Stimulated activated CD8-positive, alpha-beta memory T cell treated with anti-CD3 and anti-CD28 coated beads, Interleukin-12 subunit alpha, Interleukin-12 subunit beta, amount 100 ng/mL, for 4 hours (primary cell): ENCODE measurements at places on chromosomes 1 and 21.

GRCh38 chr1:204868340-204868700 lies 2.3 kb upstream of the NFASC start:
- DNase-seq: no peak

GRCh38 chr1:223556414-223557129 lies 108.9 kb downstream of the CAPN8 start:
- no peak for DNase-seq

- DNase-seq: no peak
Observed at GRCh38 chr1:71026093-71026492, 21.5 kb downstream of the PTGER3 start.

DNA sequence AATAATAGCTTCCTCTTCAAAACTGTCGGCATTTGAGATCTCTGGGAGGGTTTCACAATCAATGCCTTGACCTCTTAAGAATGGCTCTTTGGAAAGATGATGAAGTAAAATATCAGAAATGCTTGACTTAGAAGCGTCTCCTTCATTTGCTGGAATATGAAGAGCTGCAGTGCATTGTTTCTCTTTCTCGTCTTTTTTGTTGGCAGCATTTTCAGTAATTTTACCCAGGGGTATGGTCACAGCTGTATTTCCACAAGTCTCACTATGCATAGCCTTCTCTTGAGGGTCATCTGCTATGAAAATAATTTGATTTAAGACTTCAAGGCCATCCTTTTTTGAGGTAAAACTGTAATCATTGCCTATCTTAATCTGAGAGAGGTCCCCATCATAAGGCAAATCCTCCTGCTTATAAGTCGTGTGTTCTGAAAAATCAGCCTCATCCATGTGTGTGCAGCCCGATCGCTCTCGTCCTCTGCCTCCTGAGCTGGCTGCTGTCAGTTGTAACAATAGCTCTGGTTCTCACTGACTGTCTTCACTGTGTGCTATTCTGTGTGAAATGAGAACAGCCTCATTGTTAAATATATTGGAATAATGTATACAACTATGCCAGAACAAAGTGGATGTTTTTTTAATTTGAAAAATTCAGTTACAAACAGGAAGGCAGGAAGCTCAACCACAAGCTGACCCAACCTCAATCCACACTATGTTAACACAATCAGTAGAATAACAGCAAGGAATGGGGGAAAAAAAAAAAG lies 4.5 kb downstream of the AKNAD1 start:
- no peak for DNase-seq

DNA sequence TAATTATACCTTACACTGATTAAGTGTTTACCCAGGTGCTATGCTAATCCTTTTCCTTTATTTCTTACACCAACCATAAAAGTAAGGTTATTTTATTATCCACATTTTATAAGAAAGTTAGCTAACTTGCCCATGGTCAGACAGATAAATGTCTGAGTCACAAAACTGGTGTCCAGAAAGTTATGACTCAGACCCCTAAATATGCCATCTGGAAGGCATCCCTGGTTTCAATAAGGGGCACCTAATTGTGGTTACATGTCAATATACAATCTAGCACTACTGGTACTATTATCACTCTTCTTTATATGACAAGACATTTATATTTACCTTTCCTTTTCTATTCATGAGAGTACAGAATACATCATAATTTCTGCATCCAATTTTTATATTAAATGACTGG lies 496.5 kb upstream of the ADGRL2 start:
- DNase-seq: no peak

DNA sequence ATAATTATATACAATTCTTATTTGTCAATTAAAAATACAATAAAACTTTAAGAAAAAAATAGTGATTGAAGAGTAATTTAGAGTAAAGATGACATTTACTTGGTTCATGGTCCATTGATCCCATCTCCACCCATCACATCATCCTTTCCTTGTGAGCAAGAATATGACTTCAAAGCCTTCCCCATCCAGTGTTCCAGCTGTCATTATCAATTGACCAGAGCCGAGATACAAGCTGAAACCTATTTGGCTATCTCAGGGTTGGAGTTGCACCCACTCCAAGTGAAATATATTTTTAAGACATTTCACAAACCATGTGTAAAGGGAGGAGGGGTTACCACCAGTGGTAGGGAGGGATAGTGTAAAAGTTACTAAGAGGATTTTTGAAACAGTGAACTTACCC lies 428.9 kb upstream of the C1orf87 start:
- no peak for DNase-seq

- DNase-seq: no peak
Observed at GRCh38 chr1:147542569-147542897, 1.2 kb downstream of the BCL9 start.

- DNase-seq: no peak
Observed at GRCh38 chr1:186500804-186501203, 39.9 kb upstream of the PDC start.

- no peak for DNase-seq
Observed at GRCh38 chr1:222454186-222454585, 93.7 kb downstream of the HHIPL2 start.
